Cardiac septum (tissue), 1 donor: ENCODE measurements at places on chromosomes 11 and 22. TPM values are rescaled to one million over a fixed set of nuclear protein-coding genes. Genes with fewer than 3 reads are reported as not detected.

PHLDA2 gene
- 2.1 TPM for total RNA-seq

C11orf42 gene
- total RNA-seq: not detected

FAM111B gene
- total RNA-seq: not detected

OR51B4 gene
- not detected for total RNA-seq

NEAT1 gene
- 668 TPM for total RNA-seq

HORMAD2 gene
- total RNA-seq: 0.16 TPM

MUC2 gene
- total RNA-seq: 0.03 TPM

MYOD1 gene
- total RNA-seq: not detected

- no peak for DNase-seq
Observed at GRCh38 chr11:67278939-67279588, 10.0 kb upstream of the ANKRD13D start.

DNA sequence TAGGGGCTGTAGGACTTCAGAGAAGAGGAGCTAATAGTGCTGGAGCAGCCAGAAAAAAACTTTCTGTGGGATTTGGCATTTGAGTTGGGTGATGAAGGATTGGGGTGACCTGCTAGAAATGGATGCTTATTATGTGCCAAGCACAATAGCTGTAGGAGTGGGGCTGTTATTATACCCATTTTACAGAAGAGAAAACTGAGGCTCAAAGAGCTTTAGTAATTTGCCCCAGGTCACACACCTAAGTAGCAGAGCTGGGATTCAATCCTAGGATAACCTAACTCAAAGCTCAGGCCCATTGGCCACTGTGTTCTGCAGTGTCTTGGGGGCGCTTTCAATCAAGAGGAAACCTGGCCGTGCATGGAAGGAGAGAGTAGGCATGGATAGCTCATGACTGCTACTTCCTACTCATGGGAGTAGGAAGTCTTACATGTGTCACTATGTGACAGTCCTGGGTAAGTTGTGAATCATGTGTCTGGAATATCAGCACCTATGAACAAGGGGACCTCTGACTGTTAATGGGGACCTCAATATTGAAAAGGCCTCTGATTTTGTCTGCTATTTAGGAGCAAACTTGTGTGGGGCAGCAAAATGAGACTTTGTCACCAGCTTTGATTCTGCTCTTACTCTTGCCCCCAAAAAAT lies 6.1 kb upstream of the ELF5 start:
- DNase-seq: no peak

DNA sequence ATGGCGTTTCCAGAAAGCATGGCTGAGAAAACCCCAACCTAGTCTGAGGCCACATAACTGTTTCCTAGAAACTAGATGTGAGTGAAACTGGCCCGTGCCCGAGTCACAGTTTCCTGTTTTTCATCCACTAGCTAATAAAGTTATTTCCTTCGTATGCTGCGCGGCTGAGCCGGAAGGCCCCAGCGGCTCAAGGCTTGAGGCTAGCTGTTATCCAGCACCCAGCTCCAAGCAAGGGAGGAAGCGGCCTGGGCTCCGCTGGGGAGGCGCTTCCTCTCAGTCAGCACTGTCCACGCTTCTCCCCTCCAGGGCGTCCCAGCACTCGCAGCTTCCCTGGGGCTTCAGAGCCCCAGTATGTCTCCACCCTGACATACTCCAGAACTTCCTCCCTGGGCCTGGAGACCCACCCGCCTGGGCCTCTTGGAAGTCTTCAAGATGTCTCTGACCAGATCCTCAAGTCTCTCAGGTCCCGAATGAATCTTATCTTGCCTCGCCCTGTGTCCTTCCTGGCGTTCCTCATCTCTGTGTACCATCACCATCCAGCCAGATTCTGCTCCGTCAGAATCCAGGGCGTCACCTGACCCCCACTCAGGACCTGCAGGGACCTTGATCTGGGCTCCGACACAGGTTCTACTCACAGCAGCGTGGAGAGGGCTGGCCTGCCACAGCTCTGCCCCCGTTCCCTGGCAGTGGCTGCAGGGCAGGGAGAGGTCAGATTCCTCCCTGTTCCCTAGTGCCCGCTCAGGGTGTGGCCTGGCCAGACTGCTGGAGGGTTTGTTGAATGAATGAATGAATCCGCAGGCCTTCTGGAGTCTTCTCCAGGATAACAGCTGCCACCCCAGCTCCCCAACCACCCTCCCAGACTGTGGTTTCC lies 81.9 kb downstream of the LRRC32 start:
- DNase-seq: peak; percentile 87

GRCh38 chr11:62087694-62088093 lies 36.1 kb upstream of the INCENP start:
- no peak for DNase-seq

- DNase-seq: no peak
Observed at GRCh38 chr11:100964435-100964834, 165.2 kb downstream of the PGR start.

GRCh38 chr11:83319346-83319745 lies 33.2 kb upstream of the CCDC90B start:
- DNase-seq: no peak

GRCh38 chr11:126186025-126186698 lies 25.3 kb downstream of the RPUSD4 start:
- no peak for DNase-seq

DNA sequence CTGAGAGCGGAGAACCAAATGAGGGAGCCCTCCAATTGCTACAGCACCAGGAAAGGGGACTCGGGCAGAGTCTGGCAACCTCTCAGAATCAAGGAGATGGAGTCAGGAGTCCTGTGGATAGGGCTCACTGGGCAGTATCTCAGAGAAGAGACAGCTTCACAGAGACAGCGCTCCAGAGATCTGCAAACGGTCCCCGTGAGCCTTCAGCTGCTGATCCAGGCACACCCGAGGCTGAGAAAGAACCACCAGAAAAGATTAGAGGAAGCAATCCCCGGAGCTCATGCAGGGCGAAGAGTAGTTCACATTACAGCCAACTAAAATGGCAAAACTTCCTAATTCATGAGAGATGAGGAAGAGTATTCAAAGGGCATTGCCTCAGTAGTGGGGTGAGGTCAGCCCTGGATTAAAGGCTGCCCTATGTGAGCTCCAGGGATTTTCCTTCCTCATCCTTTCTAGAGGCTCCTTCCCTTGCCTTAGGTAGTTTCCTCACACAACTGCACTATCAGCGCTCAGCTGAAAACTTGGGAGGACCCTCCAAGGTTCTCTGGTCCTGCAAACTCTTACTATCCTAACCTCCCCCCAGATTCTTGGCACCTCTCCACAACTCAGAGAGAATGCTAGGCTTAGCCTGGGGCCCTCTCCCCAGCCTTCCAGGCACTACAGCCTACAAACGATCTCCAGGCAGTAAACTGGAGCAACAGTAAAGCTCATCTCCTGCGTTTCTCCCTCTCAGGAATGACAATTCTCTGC lies 23.7 kb downstream of the SCN4B start:
- DNase-seq: no peak

- no peak for DNase-seq
Observed at GRCh38 chr11:69342588-69343330, 48.8 kb downstream of the MYEOV start.

GRCh38 chr22:42452456-42452855 lies 20.3 kb upstream of the NFAM1 start:
- DNase-seq: no peak

DNA sequence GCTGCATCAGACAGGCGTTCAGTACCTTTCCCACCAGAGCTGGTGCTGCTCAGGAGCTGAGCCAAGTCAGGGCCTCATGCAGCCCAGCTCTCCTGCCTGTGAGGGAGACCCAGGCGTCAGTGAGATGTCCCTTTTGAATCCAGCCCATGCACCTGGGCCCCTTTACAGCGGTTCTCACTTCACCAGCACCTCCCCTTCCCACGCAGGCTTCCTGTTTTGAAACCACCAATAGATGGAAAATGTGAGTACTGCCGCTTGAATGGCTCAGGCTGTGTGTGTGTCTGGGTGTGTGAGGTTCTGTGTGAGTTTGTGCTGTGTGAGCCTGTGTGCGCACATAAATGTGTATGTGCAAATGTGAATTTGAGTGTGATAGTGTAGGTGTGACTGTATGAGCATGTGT lies 88.4 kb downstream of the UBASH3B start:
- peak; percentile 75 for DNase-seq

GRCh38 chr11:122979103-122979814 lies 2.4 kb downstream of the BSX start:
- DNase-seq: no peak

DNA sequence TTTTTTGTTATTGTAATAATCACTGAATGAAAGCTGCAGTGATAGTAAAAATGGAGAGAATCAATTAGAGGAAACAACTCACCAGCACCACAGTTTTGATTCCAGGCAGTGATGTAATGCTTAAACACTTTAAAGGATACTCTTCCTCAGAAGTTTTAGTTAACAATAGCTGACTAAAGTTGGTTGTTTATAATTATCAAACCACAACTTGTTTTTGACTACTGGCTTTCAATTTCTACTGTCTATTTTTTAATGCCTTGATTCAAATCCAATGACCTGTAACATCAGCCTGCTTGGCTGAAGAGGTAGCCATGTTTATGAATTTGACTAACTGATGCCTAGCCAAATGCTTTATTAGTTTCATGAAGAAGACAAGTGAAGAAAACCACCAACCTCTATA lies 18.2 kb upstream of the CASP12 start:
- DNase-seq: no peak

- no peak for DNase-seq
Observed at GRCh38 chr11:35515224-35515623, 10.2 kb downstream of the PAMR1 start.

- DNase-seq: peak; percentile 74
Observed at GRCh38 chr11:61963282-61964057, 4.0 kb downstream of the FTH1 start.

GRCh38 chr22:45527456-45527855 lies 24.8 kb downstream of the FBLN1 start:
- no peak for DNase-seq

GRCh38 chr11:76139314-76139713 lies 67.0 kb downstream of the WNT11 start:
- no peak for DNase-seq
